K562 (cell line): ENCODE measurements at places on chromosomes 11 and 22. TPM values are rescaled to one million over a fixed set of nuclear protein-coding genes. Genes with fewer than 3 reads are reported as not detected.

HEPHL1 gene
- total RNA-seq: not detected in 2 replicates

GRIK4 gene
- not detected in 2 replicates for total RNA-seq

OR8A1 gene
- total RNA-seq: 1.4 and 1.7 TPM in 2 replicates

GRCh38 chr22:45009606-45010531 is at the start of gene PHF21B:
TSS of gene PHF21B (minus strand) at chr22:45010005. CDS start at chr22:45009549, 456 bp downstream.
- no peak within 1 kb of the TSS for H3K27ac ChIP-seq
- peaks cover 21% of the 10 kb centered on the region for H3K27me3 ChIP-seq
- peak; percentile 13 for DNase-seq
- no peaks in the 10 kb centered on the region for H3K4me1 ChIP-seq
- no peak within 1 kb of the TSS; the same call in 1 of the 2 replicates for H3K4me3 ChIP-seq
